Mesendoderm (in vitro differentiated cells): ENCODE measurements at places on chromosomes 2 and 18.

GRCh38 chr18:11521853-11522252, 87.5 kb upstream of the SLC35G4 start:
- DNase-seq, result no peak

DNA sequence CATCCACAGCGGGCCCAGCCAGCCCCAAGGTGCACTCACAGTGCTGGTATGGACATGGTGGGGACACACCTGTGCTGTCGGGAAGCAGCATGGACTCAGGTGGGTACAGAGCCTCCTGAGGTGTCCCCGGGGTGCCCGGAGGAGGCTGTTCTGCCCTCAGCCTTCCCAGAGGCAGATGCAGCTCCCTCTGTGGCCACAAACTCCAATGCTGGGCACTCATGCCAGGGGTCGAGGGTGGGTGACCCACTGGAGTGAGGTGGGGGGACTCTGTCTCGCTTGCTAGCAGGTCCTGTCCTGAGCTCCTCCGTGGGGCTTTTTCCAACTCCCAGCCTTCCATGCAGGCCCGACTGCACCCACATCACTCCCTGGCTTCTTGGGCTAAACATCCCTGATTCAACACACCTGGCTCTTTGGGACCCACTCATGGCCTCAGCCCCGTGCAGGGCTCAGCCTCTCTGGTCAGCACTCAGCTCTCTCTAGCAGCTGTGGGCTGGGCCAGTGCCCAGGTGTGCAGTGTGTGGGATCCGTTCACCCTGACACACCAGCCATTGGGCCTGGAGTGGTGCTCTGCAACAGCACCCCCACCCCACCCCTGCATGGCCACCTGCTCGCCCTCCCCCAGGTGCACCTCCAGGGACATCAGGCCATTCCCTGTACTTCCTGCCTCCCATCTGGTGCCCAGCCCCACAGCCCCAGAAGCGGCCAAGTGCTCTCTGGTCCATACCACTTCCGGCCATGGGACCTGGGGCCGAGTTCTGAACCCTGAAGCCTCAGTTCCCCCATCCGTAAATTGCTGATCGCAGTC, 16.0 kb downstream of the RAMP1 start:
- no peak for DNase-seq

GRCh38 chr2:239300871-239301735, 99.7 kb downstream of the HDAC4 start:
- DNase-seq, result no peak

DNA sequence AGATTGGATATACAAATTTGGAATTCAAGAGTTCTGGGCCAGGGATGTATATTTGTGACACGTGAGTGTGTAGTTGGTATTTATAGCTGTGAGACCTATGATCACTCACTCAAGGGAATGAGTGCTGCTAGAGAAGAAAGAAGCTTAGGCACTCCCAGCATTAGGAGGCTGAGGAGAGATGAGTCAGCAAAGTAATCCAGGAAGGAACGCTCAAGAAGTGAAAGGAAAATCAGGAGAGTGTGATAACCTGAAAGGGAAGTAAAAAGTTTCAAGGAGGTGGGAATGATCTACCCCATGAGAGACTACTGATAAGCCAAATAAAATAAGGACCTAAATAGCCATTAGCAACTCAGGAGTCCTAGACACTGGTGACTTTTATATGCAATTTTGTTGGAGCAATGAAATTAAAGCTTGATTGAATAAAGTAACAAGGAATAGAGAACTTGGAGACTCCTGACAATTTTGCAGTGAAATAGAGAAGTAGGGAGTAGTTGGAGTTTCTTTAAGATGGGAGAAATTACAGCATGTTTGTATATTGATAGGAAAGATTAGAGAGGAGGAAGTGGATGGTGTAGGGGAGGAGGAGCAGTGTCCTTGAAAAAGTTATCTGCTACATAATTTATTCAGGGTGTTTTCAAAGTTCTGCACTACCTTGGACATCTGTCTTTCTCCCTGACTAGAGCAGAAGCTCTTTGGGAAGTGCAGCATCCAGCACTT, 89.9 kb downstream of the UBE2E3 start:
- DNase-seq, result peak; percentile 88

DNA sequence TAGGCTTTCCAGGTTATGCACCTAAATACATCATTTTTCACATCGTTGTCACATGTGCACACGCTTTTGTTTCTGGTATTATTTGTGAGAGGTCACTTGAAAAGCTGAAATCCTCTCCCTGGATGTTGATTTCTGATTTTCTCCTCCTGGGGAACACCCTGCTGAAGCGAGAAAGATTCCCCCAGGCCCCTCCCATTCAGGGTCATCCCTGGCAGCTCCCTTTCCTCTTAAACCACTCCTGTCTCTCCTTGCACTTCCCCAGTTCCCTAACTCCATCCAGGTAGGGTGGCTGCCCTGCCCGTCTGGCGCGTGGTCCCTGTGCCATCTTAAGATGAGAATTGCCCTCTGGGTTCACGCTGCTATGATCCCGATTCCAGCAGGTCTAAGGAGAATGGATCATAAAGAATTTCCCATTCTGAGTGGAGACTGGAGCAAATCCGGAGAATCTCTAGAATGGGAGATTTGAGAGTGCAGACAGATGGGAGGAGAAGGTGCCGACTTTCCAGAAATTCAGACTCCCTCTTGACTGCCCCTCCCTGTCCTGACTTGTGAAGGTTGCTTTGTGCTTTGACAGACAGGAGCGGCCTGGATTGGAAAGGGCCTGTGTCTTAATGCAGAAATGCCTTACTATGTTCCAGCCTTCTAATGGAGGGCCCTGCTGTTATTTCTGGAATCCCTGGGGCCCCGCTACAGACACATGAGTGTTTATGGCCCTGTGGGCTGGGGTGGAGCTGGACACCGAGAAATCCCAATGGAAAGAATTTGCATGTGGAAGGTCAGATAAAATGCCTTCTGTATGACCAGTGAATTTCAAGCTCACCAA, 1.3 kb upstream of the YWHAQ start:
- DNase-seq, result peak; percentile 66

GRCh38 chr2:20381457-20381856, 30.8 kb upstream of the PUM2 start:
- DNase-seq, result peak; percentile 85
